ENCODE measurements at places on chromosomes 2 and 18. TPM values are rescaled to one million over a fixed set of nuclear protein-coding genes. Genes with fewer than 3 reads are reported as not detected.

Gene ANTXR1
- 0.38 TPM for total RNA-seq

Gene DQX1
- 0.91 TPM for total RNA-seq

Gene PSMA8
- 1.7 TPM for total RNA-seq

Gene SCN9A
- total RNA-seq = not detected

Gene CROCC2
- not detected for total RNA-seq

Gene RND3
- total RNA-seq = not detected

Gene AFF3
- 0.71 TPM for total RNA-seq

Gene TMEM247
- not detected for total RNA-seq

Gene UCN
- total RNA-seq = 1.0 TPM

Gene CYS1
- total RNA-seq = 0.15 TPM

Gene HOXD12
- total RNA-seq = not detected

Gene CHN1
- total RNA-seq = 17.3 TPM

Gene FNDC4
- total RNA-seq = not detected

Gene CCBE1
- total RNA-seq = not detected

Gene DNAJC27
- 4.1 TPM for total RNA-seq

Gene RETREG2
- 69.1 TPM for total RNA-seq

Gene C2orf66
- total RNA-seq = not detected

Gene CNGA3
- total RNA-seq = not detected

Gene NEURL3
- 0.10 TPM for total RNA-seq

Gene FRZB
- not detected for total RNA-seq

Gene ABHD1
- 0.34 TPM for total RNA-seq

Gene PDE11A
- not detected for total RNA-seq

Gene SPDYA
- total RNA-seq = 0.99 TPM

Gene CD8A
- 433 TPM for total RNA-seq

Gene GYPC
- total RNA-seq = 143 TPM

Gene ZBTB7C
- total RNA-seq = 0.06 TPM

Gene CCT4
- total RNA-seq = 366 TPM

Gene TMEM127
- 27.4 TPM for total RNA-seq

Gene ADGRF3
- total RNA-seq = 3.7 TPM

Gene STRADB
- total RNA-seq = 23.0 TPM

Gene SETBP1
- 17.3 TPM for total RNA-seq

Gene ALPG
- not detected for total RNA-seq

Gene NCKAP1
- 7.5 TPM for total RNA-seq

Gene SERPINB3
- total RNA-seq = not detected

Gene TFCP2L1
- total RNA-seq = 0.13 TPM

Gene USP40
- total RNA-seq = 15.1 TPM

Gene PFN4
- total RNA-seq = not detected

Gene COBLL1
- total RNA-seq = not detected

Gene TBR1
- not detected for total RNA-seq

Gene COL3A1
- 0.13 TPM for total RNA-seq

Gene MAIP1
- 41.5 TPM for total RNA-seq

Gene FBLN7
- total RNA-seq = 3.1 TPM

Gene TCF4
- total RNA-seq = 0.84 TPM

Gene D2HGDH
- total RNA-seq = 33.0 TPM

Gene MYOM1
- 0.59 TPM for total RNA-seq

Gene ANKRD29
- not detected for total RNA-seq

Gene VWA3B
- total RNA-seq = not detected

Gene SFT2D3
- 3.5 TPM for total RNA-seq

Gene KCNIP3
- total RNA-seq = not detected
